IPS DF 6.9 (cell line): ENCODE measurements at places on chromosomes 2 and 18.
A peak's percentile ranks its signal among the peaks of the same experiment; 100 is the strongest.

- DNase-seq, result no peak
- H3K27ac ChIP-seq, result no peak overlapping the region
- H3K36me3 ChIP-seq, result no peaks in the 10 kb centered on the region
- H3K27me3 ChIP-seq, result no peaks in the 10 kb centered on the region
- no peak overlapping the region for H3K4me3 ChIP-seq
- no peaks in the 10 kb centered on the region for H3K4me1 ChIP-seq
Measured at GRCh38 chr18:25727281-25727985, 363.0 kb downstream of the SS18 start.

- no peak overlapping the region for H3K4me3 ChIP-seq
- no peaks in the 10 kb centered on the region; the same call in 1 of the 2 replicates for H3K36me3 ChIP-seq
- peaks cover 5% of the 10 kb centered on the region for H3K4me1 ChIP-seq
- no peak for DNase-seq
- no peak overlapping the region for H3K27ac ChIP-seq
Measured at GRCh38 chr2:176105730-176106580, 1.1 kb upstream of the HOXD11 start.

DNA sequence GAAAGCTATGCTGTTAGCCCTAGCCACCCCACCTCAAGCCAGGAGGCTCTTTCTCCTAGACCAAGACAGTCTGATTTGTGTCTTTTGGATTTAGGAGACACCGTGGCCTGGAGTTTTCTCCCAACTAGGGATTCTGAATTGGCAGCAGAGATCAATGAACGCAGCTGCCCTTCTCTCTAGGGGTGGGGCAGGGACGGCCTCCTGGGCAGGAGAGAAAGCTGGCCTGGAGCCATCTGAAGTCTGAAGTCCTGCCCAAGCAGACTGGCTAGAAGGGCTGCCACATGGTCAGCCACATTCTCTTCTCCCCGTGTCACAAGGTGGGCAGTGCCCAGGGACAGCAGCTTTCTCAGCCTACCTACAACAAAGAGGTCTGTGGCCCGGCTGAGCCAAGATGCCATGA lies 45.1 kb downstream of the PIEZO2 start:
- H3K27me3 ChIP-seq, result no peaks in the 10 kb centered on the region
- DNase-seq, result no peak
- H3K36me3 ChIP-seq, result no peaks in the 10 kb centered on the region

GRCh38 chr2:118979152-118979861 lies 37.3 kb downstream of the MARCO start:
- H3K4me3 ChIP-seq, result no peak overlapping the region
- H3K4me1 ChIP-seq, result no peaks in the 10 kb centered on the region
- no peak for DNase-seq
- H3K27ac ChIP-seq, result no peak overlapping the region
- H3K27me3 ChIP-seq, result peaks cover 1% of the 10 kb centered on the region; the same call in 1 of the 2 replicates

GRCh38 chr2:75619956-75620740 lies 26.4 kb upstream of the MRPL19 start:
- H3K27ac ChIP-seq, result no peak overlapping the region
- no peaks in the 10 kb centered on the region for H3K36me3 ChIP-seq
- no peak for DNase-seq
- H3K4me3 ChIP-seq, result no peak overlapping the region

- DNase-seq, result no peak
- H3K27ac ChIP-seq, result no peak overlapping the region
- no peaks in the 10 kb centered on the region for H3K36me3 ChIP-seq
- H3K4me1 ChIP-seq, result no peaks in the 10 kb centered on the region; the same call in 1 of the 2 replicates
Measured at GRCh38 chr18:77573571-77573970, 323.9 kb downstream of the GALR1 start.

GRCh38 chr2:29423061-29423666 lies 307.9 kb downstream of the CLIP4 start:
- H3K27ac ChIP-seq, result no peak overlapping the region
- DNase-seq, result no peak
- H3K27me3 ChIP-seq, result no peaks in the 10 kb centered on the region
- H3K36me3 ChIP-seq, result no peaks in the 10 kb centered on the region
- no peak overlapping the region for H3K4me3 ChIP-seq

GRCh38 chr2:182068811-182069210 lies 83.2 kb downstream of the PPP1R1C start:
- H3K36me3 ChIP-seq, result no peaks in the 10 kb centered on the region
- no peak for DNase-seq
- no peak overlapping the region for H3K4me3 ChIP-seq
- H3K4me1 ChIP-seq, result no peaks in the 10 kb centered on the region

DNA sequence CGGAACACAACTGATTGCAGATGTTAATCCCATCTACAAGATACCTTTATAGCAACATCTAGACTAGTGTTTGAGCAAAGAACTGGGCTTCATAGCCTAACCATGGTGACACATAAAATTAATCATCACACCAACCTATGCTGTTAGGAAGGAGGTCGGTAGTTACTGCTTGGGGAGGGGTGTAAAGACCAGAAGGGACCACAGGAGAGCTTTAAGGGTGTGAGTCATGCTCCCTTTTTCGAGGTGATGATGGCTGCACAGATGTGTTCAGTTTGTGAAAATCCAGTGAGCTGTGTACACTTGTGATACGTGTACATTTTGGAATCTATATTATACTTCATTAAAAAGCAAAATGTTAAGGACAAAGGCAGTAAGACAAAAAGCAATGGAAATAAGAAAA lies 4.6 kb upstream of the SEH1L start:
- no peak overlapping the region for H3K27ac ChIP-seq
- DNase-seq, result no peak
- H3K4me3 ChIP-seq, result no peak overlapping the region
- H3K4me1 ChIP-seq, result no peaks in the 10 kb centered on the region

GRCh38 chr18:50734342-50734741 lies 85.5 kb downstream of the MRO start:
- H3K27ac ChIP-seq, result no peak overlapping the region
- no peaks in the 10 kb centered on the region for H3K36me3 ChIP-seq
- no peaks in the 10 kb centered on the region for H3K27me3 ChIP-seq
- H3K4me1 ChIP-seq, result no peaks in the 10 kb centered on the region
- no peak for DNase-seq
- H3K4me3 ChIP-seq, result no peak overlapping the region

GRCh38 chr2:159152128-159152778 lies 134.2 kb downstream of the WDSUB1 start:
- H3K4me3 ChIP-seq, result no peak overlapping the region
- no peak overlapping the region for H3K27ac ChIP-seq
- H3K4me1 ChIP-seq, result peaks cover 2% of the 10 kb centered on the region; the same call in 1 of the 2 replicates
- H3K27me3 ChIP-seq, result no peaks in the 10 kb centered on the region

DNA sequence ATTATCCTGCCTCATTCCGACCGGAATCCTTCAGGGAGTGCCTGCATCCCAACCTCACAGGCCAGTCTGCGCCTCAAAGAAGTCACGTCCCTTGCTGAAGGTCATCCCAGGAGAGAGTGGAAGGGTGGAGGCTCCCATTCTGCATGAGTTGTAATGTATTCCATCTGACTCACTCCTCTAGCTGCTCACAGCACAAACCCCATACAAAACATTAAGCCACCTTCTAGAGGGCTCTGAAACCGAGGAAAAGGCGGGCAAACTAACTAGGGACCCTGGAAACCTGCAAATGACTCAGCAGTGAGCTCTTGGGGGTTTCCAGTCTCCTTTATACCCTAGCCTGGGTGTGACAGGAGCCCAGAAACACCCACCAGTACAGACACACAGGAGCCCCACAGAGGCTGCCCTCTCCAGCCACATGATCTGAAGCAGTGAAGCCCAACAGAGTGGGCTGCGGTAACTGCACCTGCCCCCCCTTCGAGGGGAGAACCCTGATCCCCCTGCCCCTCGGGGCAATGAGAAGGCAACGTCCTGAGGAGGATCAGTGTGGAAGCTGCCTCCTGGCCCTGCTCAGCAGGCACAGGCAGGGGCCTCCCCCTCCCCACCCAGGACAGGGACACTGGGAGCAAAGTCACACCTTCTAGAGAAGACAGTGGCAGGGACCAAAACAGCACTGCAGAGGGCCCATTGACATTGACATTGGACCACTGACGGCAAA lies 69.3 kb upstream of the SNTG2 start:
- H3K27ac ChIP-seq, result no peak overlapping the region
- no peaks in the 10 kb centered on the region for H3K27me3 ChIP-seq
- no peaks in the 10 kb centered on the region for H3K4me1 ChIP-seq
- H3K36me3 ChIP-seq, result no peaks in the 10 kb centered on the region

- DNase-seq, result peak; percentile 29
- no peak overlapping the region for H3K4me3 ChIP-seq
Measured at GRCh38 chr2:160109939-160110673, 47.7 kb upstream of the PLA2R1 start.

GRCh38 chr2:159450180-159450579 lies 163.7 kb upstream of the WDSUB1 start:
- H3K4me1 ChIP-seq, result no peaks in the 10 kb centered on the region; the same call in 1 of the 2 replicates
- no peaks in the 10 kb centered on the region for H3K36me3 ChIP-seq
- no peak overlapping the region for H3K27ac ChIP-seq
- no peaks in the 10 kb centered on the region for H3K27me3 ChIP-seq

- no peaks in the 10 kb centered on the region for H3K27me3 ChIP-seq
- peaks cover 7% of the 10 kb centered on the region; the same call in 1 of the 2 replicates for H3K4me1 ChIP-seq
- no peak for DNase-seq
- no peak overlapping the region for H3K27ac ChIP-seq
- no peaks in the 10 kb centered on the region for H3K36me3 ChIP-seq
- H3K4me3 ChIP-seq, result no peak overlapping the region
Measured at GRCh38 chr2:75053484-75054112, 95.2 kb downstream of the POLE4 start.

- H3K4me1 ChIP-seq, result no peaks in the 10 kb centered on the region
- no peaks in the 10 kb centered on the region for H3K36me3 ChIP-seq
- no peak overlapping the region for H3K4me3 ChIP-seq
- no peak for DNase-seq
- no peaks in the 10 kb centered on the region for H3K27me3 ChIP-seq
Measured at GRCh38 chr2:50181212-50181611, 850.7 kb downstream of the NRXN1 start.

- no peak overlapping the region for H3K27ac ChIP-seq
- no peaks in the 10 kb centered on the region for H3K27me3 ChIP-seq
- H3K36me3 ChIP-seq, result no peaks in the 10 kb centered on the region
- H3K4me1 ChIP-seq, result peaks cover 8% of the 10 kb centered on the region
- H3K4me3 ChIP-seq, result no peak overlapping the region
Measured at GRCh38 chr2:120289221-120289906, 36.7 kb downstream of the RALB start.

DNA sequence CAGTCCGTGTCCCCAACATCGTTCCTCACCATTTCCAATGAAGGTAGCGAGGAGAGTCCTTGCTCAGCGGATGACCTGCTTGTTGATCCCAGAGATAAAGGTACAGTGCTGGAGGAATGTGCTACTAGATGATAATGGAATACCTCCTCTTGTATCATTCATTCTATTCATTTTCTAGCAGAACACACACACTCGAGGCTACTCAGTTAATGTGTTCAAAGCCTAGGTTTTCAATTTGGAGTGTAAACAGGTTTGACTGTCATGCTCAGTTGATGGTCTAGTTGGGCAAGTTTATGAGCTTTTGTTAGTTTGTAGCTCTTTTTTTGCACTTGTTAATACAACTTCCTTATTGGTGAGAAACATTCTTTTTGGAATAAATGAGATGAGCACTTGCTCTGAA lies 114.2 kb downstream of the ICA1L start:
- H3K4me1 ChIP-seq, result no peaks in the 10 kb centered on the region
- DNase-seq, result no peak
- no peaks in the 10 kb centered on the region for H3K27me3 ChIP-seq
- peaks cover 12% of the 10 kb centered on the region for H3K36me3 ChIP-seq
- H3K4me3 ChIP-seq, result no peak overlapping the region
- H3K27ac ChIP-seq, result no peak overlapping the region

- DNase-seq, result no peak
- H3K36me3 ChIP-seq, result no peaks in the 10 kb centered on the region
- no peaks in the 10 kb centered on the region for H3K27me3 ChIP-seq
Measured at GRCh38 chr2:118731413-118731812, 116.0 kb downstream of the EN1 start.

DNA sequence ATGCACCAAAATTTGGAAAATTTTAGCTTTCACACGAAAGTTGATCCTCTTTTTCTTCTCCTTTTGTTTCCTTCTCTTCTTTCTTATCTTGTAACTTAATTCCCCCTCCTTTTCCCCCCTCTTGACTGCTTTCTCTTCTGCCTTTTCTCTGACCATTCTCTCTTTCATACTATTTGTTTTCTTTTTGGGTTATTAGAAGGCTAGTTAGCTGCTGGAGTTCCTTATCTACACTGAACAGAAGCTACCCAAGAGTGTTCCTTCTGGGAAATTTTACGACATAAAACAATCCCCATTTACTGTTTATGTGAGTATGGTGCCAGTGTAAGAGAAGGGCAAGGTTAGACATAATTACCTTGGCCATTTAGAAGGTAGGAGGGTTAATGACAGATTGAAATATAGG lies 218.4 kb upstream of the DTNA start:
- no peak for DNase-seq
- H3K4me3 ChIP-seq, result no peak overlapping the region
- no peaks in the 10 kb centered on the region for H3K36me3 ChIP-seq
- no peak overlapping the region for H3K27ac ChIP-seq
- no peaks in the 10 kb centered on the region for H3K27me3 ChIP-seq

- H3K36me3 ChIP-seq, result no peaks in the 10 kb centered on the region
- no peaks in the 10 kb centered on the region for H3K4me1 ChIP-seq
- no peak overlapping the region for H3K27ac ChIP-seq
- peaks cover 25% of the 10 kb centered on the region for H3K27me3 ChIP-seq
Measured at GRCh38 chr2:212537726-212538304, 787 bp downstream of the ERBB4 start.

GRCh38 chr2:40243581-40244187 lies 208.2 kb downstream of the SLC8A1 start:
- H3K4me1 ChIP-seq, result no peaks in the 10 kb centered on the region; the same call in 1 of the 2 replicates
- no peak overlapping the region for H3K4me3 ChIP-seq
- H3K27ac ChIP-seq, result no peak overlapping the region
- H3K36me3 ChIP-seq, result no peaks in the 10 kb centered on the region
- no peaks in the 10 kb centered on the region for H3K27me3 ChIP-seq

DNA sequence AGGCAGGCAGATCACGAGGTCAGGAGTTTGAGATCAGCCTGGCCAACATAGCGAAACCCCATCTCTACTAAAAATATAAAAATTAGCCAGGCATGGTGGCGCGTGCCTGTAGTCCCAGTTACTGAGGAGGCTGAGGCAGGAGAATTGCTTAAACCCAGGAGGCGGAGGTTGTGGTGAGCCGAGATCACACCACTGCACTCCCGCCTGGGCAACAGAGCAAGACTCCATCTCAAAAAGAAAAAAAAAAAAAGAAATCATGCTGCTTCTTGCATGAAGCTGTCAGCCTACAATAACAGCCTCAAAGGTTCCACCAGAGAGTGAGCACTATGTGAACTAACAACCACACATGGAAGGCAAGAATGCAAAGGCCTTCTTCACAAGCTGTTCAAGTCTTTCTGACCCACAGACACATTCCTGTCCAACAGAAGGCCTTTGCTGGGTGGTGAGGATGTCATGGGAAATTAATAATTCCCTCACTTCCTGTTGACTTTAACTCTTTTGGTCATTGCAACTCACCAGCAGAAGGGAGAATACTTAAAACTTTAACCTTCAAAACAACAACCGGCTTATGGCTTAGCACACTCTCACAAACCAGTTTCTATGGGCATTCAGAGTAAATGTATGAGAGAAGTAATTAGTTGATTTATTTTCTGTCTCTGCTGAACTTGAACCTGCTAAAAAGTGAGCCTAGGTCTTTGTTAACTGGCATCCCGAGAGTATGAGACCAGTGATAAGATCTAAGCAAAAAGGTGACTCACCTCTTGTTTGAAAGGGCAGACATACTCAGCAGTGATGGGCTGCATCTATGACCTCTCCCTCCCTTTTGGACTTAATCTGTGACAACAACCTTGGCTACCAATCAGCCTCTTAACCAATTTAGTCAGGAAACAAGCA lies 11.8 kb downstream of the PLEKHM3 start:
- no peak for DNase-seq
- H3K4me3 ChIP-seq, result no peak overlapping the region
- H3K4me1 ChIP-seq, result no peaks in the 10 kb centered on the region
- no peaks in the 10 kb centered on the region for H3K27me3 ChIP-seq
